Skin of body (tissue), 3 donors: ENCODE measurements at places on chromosomes 12 and 14.

DNA sequence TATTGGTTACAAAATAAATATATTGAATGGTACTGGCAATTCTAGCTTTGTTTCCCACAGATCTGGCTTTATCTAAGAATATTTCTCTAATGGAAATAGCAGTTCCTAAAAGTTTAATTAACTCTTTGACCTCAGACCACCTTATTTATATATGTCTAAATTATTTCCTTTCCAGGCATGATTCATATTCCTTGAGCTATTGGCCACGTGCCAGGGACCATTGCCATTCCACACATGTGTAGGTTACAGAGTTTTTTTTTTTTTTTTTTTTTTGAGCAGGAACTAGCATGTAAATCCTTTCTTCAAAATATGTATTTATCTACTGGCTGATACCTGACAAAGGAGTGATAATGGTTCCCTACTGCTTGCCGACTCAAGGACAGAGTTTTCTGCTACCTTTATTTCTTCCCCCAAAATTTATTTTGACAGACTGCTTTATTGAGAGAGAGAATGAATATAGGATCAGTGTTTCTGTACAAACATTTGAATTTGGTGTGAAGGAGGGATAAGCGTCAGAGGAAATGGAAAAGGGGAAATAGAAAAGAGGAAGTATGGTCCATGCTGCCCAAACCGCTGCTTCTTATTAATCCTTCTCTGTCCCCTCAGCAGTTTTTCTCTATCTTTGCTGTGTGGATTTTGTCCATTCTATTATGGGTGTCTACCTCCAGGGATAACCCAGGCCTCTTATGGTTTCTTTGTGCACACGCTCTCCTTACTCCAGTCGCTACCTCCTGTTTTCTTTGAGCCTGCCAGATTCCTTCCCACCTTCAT is 36.4 kb downstream of the PDE3A start:
- no peak for DNase-seq

DNA sequence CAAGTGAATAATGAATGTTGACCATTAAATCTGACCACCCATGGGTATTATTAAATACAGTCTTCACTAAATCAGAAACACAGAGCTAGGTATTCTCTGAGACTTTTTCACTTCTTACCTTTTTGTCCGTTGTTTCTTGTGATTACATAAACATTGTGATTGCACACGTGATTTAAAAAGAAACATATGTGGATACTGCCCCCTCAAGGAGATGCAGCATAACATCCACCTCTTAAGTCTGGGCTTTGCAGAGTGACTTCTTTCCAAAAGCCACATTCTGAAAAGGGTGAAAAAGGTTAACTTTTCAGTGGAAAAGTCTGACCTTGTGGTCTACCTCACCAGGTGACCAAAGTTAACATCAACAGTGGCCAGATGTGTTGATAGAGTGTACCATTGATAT is 185.5 kb upstream of the FAR2 start:
- no peak for DNase-seq

DNA sequence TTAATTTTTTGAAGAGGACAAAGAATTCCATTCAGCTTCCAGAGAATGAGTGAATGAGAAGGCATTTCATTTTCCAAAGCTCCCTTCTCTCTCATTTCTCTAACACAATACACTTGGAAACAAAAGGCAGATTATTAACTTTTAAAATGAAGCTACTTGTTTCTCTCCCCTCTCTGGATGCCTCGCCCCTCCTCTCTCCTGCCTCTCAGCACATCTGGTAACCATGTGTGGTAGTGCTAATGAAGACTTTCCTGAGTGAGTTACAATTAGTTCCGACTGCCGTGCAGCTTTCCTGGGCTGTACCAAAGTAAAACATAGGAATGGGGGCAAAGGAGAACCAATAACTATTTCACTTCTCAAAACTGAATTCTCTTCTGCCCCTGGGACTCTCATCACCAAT is 84.7 kb upstream of the SOX5 start:
- DNase-seq = peak; percentile 2

DNA sequence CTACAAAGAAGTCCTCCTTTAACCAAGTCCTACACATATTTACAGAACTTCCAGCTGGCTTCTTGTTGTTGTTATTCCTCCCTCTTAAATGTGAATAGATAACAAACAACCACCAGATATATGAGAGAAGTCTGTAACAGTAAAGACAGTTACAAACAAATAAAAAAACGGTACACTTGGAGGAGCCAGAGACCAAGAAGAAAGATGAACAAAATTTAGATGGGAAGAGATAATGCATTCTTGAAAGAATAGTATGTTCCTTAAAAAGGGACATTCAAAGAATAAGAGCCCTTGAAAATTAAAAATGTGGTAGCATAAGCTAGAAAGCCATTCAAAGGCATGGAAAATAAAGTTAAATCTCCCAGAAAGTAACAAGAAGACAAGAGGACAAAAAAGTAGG is 25.9 kb downstream of the SLCO1A2 start:
- no peak for DNase-seq
